ENCODE measurements at places on chromosomes 11 and 22.

DNA sequence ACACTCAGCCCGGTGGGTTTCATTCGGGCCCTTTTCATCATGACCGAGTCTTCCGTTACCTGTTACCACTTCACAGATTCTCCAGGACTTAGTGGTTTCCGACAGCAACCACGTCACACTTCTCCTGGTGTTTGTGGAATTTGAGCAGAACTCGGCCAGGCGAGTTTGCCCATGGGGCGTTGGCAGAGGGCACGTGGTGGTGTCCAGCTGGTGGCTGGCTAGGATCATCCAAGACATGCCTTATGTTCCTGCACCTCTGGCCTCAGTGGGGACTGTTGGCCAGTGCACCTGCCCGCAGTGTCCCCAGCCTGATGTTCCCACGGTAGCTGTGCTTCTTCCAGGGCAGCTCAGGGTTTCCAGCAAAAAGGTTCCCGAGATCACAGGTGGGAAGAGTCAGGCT, 87.3 kb downstream of the ARHGAP8 start:
- DNase-seq, result no peak

- no peak for DNase-seq
Measured at GRCh38 chr11:87036756-87037449, 831 bp upstream of the TMEM135 start.

DNA sequence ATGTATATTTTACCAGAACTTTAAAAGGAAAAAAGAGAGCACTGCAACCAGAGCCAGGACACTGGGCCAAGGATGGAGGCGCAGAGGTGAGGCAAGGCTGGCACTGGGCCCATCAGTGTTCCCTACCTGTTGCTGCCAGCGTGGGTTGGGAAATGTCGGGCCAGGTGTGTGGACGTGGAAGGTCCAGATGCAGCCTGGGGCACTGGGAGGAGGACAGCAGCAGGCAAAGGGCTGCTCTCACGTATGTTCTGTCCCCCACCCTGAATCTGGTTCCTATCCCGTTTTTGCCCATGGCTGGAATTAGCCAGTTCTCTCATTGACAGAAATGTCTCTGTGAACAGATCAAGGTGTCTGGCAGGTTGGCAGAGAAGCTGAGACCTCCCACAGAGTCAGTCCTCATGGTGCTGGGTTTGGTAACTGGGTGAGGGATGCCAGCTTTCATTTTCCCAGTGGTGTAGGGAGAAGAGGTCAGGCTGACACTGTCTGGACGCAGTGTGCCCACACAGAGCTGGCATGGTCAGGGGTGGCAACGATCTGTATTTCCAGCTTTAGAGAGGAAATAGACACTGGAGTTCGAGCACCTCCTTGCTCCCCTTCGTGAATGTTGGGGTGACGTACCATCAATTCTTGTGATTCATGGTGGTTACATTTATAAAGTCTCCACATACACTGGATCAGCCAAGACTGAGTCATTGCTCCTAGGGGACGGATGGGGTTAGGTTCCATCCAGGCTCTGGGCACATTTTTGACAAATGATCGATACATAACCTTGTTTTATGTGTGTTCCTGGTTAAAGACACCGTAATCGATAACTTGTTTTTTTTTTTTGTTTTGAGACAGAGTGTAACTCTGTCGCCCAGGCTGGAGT, 4.3 kb upstream of the PNPLA3 start:
- no peak for DNase-seq

DNA sequence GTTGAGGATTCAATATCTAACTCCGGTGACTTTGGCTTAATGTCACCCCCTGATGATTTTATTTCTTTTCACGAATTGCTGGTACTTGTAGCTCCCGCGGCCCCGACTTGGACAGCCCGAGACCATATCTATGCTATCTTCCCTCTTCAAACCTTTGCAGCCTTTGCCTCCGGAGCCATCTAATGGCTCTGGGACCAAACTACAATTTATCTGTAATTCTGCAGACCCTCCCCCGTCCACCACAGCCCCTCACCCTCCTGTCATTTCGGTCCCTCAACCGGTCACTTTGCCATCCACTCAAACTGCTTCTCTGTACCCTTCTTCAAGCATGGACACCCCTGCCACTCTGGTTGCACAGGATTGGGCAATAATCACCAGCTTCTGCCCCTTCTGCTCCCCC, 25.7 kb upstream of the ALDH3B2 start:
- no peak for DNase-seq

DNA sequence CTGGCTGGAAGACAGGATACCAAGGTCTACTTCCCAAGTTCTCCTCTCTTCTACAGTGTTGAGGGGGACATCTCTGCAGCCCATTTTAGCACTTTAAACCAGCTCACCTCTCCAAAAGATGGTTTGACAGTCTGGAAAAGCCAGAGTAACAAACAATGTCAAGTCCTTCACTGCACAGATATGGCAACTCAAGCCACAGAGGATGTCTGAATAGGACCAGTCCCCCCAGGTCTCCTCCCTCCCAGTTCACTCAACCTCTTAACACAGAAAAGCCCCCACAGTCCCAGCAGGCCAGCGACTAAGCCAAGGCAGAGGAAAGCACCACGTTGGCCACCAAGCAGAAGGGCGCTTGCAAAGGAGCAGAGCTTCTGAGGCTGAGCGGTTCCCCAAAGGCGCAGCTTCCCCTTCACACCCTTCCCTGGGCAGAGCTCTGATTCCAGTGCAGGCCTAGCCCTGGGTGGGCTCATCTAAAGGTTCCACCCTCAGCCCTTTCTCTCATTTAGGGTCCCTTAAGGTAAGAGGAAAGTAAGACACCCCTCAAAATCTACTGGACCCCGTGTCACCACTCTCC, 62.7 kb downstream of the PAK1 start:
- DNase-seq, result no peak

- DNase-seq, result no peak
Measured at GRCh38 chr22:50201191-50202129, 649 bp downstream of the SELENOO start.

GRCh38 chr22:31495343-31495742, 993 bp upstream of the SFI1 start:
- no peak for DNase-seq

GRCh38 chr22:23401910-23402274, 178.2 kb downstream of the IGLL1 start:
- no peak for DNase-seq

Data from NCI-H1105 treated with DMSO at 0.1 percent for 48 hours (cell line).